Activated naive CD8-positive, alpha-beta T cell treated with anti-CD3 and anti-CD28 coated beads, Interleukin-2, amount 50 U/mL, for 24 hours (primary cell): ENCODE measurements at places on chromosomes 7 and 10.

GRCh38 chr10:21272643-21273399, 252.7 kb downstream of the SKIDA1 start:
- no peak for DNase-seq

GRCh38 chr7:127733986-127734385, 82.0 kb downstream of the SND1 start:
- DNase-seq: no peak

- no peak for DNase-seq
These were observed 126.4 kb upstream of the RSU1 start for GRCh38 chr10:16943295-16944285.

DNA sequence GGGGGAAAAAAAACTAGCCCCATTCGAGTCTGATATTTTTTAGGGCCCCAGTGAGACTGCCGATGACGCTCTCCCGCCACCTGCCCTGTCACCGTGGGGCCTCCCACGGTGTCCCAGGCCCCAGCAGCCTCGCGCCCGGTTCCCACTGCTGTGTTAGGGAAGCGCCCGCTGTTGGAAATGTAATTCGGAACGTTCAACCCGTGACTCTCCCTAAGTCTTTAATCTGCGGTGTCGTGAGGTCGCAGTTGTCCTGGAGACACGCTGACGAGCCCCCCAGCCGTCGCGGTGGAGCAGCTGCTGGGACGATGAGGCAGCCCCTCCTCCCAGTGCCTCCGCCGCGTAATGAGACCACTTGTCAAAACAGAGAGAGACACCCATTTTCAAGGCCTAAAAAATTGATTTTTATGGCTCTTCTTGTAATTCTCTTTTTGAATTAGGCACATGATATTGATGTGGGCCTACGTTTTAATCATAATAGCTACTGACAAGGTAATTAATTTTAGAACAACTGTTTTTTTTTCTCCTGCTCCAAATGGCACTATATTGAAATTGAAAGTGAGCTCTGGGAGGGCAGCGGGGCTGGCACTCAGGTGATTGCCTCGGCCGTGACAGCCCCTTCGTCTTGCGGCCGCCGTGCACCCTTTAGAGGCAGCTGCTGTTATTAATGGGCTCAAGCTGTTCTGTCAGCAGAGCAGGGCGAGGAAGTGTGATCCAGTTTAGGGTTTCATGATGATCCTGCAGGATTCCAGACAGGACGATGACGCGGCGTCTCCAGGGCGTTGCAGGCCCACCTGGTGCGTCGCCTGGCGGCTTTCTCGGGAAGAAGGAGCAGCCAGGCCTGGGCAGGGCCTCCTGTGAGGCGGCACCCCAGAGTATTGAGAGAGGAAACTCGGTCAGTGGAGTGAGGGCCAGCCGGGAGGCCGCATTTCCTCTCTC, 63.3 kb downstream of the NKX6-2 start:
- no peak for DNase-seq

GRCh38 chr7:127189074-127189473, 63.7 kb downstream of the GRM8 start:
- no peak for DNase-seq

- DNase-seq: no peak
These were observed 495.2 kb upstream of the LRRN3 start for GRCh38 chr7:110595694-110596093.

DNA sequence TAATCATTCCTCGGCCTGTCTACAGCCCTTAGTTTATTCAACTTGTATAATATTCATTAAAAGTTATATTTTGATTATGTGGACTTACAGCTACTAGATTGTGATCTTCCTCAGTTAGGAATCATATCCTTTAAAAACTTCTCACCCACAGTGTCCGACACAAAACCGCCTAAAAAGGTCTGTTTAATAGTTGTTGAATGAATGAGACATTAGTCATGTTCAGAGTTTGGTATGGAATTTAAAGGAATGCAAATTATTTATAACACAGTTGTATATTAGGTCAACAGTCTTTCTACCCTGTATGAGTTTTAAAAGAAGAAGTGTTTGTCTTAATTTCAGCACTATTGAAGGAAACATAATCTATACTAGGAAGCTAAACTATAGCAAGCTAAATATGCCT, 390.0 kb downstream of the ARL4A start:
- DNase-seq: no peak

DNA sequence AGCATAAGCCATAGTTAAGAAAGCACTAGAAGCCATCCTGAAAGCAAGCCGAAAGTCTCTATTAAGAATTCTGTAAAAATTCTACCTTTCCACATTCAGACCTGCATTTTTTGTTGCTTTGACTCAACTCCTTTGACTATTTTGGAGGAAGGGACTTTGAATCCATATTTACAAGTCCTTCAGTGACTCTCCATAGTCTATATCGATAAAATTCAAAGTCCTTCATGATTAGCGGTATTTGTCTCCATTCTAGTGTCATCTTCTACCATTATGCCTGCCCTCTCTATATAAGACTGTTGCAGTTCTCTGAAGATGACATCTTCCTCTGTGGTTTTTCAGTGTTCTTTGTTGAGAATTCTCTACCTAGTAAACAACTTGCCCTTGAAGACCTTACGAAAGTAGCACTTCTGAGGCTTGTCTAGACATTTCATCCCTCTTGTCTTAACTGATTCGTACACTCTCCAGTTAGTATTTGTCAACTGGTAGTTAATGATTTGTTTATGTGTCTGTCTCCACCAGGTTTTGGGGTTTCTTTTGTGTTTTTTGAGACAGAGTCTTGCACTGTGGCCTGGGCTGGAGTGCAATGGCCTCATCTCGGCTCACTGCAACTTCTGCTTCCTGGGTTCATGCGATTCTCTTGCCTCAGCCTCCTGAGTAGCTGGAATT, 1.7 kb downstream of the CCSER2 start:
- DNase-seq: no peak

DNA sequence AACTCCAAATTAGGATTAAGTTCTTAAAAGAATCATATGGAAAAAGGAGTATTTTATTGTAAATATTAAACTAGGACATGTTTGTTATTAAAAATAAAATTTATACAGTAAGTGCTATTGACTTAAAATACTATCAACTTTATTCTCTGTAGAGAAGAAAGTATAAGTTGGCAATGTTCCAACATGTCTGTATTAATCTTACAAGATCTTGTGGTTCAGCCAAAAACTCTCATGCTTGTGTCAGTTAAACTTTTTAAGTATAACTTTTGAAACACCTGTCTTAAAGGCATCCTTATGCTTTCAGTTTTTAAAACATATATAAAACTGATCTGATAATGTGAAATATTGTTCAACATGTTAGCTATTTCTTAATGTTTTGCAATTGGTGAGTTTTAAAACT, 160.7 kb downstream of the ZEB1 start:
- no peak for DNase-seq

- no peak for DNase-seq
These were observed 101.8 kb downstream of the SAMD9 start for GRCh38 chr7:93015779-93016481.

DNA sequence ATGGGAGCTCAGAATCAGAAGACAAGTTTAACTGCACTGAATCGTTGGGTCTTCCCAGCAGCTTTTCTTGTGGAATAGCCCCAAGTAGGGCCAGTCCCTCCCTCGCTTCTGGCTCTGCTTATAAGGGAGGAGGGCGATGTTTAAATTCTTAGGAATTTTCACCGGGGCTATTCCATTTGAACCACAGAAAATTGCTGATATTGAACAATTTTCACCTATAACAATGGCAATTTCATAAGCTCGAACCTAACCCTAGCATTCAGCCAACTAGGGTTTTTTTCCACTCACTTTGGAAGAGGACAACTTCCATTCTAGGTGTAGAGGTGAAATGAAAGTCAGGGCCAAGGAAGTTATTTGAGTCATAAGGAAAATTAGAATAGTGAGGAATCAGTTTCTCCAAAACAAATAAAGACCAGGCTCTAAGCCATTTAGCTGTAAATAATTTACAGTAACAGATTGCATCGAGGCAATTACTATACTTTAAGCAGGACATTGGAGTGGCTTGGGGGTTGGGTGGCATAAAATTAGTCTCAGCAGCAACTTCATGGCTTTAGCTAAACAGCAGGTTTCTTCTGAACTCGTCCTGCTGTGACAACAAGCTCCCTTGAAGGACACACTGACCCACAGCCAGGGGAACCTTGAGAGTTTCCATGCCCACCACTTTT, 1.5 kb upstream of the ATP6V0A4 start:
- DNase-seq: no peak

DNA sequence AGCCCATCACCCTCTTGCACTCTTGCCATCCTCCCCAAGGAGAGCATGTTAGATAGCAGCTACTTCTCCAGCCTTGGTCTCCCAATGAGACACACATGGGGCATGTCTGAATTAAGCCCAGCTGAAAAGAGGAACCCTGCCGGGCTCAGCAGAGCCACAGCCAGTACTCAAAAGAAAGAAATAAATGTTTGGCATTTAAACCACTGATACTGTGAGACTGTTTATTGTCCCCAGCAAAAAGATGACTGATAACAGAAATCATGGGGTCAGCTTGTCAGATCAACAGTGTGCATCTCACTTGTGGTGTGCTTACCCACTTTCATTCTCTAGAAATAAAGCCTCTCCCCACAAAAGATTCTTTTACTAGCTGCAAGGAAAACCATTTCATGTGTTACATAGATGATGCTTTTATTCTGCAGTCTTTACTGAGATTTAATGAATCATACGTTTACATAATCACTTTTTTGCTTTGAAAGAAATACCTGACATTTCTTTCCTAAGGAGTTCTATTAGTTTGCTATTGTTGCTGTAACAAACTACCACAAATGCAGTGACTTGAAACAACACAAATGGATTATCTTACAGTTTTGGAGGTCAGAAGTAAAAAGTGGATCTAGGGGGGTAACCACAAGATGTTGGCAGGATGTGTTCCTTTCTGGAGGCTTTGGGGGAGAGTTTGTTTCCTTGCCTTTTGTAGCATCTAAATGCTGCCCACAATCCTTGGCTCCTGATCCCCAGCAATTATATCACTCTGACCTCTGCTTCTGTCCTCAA, 20.9 kb downstream of the ANKRD7 start:
- DNase-seq: no peak

GRCh38 chr7:100891568-100892247, 2.2 kb upstream of the UFSP1 start:
- no peak for DNase-seq

GRCh38 chr7:39847227-39847626, 102.8 kb upstream of the CDK13 start:
- DNase-seq: no peak

GRCh38 chr7:66961096-66961495, 34.3 kb downstream of the SBDS start:
- DNase-seq: no peak

- DNase-seq: no peak
These were observed 27.7 kb downstream of the DENND11 start for GRCh38 chr7:141674171-141674671.

DNA sequence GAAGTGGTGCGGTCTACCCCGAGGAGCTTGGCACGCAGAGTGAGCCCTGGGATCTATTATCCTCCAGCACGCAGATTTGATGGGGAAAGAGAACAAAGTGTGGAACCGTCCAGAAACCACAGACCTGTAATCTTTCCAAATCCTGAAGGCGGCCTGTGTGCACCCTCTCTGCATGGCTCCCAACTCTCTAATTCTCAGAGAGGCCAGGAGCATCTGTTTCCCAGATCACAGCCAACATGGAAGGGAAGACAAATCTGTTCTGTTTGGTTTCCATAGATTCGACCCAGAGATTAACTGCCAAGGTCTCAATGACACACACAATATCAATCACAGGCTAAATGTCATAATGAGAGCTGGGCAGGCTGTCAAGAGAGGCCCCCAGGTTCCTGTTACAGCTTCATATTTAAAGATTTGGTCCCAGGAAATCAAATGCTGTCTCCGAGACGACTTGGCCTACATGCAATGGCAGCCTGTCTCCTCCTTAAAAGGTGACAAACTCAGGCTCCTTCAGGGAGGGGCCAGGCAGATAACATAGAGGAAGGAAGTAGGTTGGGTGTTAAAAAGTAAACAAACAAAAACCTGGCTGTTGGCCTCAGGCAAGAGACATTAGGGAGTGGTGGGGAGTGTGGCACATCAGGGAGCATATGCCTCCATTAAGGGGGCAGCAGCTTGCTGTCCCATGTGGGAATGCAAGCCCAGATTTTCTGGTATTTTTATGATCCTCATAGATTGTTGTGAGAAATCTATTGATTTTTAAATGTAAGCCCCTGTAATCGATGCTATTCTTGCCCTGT, 48.8 kb upstream of the SAMD8 start:
- no peak for DNase-seq

- DNase-seq: peak; percentile 34
These were observed 722 bp downstream of the MDH2 start for GRCh38 chr7:76048668-76048988.

DNA sequence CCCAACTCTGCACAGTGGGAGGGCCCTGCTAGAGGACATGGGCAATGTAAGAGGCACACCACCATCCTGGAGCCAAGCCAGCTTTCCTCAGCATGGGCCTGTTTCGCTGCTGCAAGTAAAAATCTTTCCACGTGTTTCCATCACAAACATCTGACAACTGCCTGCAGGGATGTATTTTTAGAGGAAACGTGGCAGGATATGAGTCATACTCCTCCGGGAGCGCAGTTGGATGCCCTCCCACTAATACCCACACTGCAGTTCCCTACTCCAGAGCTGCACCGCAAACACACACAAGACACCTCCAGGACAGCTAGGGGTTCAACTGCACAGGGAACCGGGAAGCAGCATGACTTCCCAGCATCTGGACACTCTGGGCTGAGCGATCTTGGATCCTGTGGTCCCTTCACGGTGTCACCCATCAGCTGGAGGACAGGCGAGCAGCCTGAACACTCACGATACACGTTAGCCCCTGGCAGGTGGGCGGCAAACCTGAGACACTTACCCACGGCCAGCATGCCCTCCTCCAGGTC, 26.1 kb downstream of the PLAC9 start:
- no peak for DNase-seq

DNA sequence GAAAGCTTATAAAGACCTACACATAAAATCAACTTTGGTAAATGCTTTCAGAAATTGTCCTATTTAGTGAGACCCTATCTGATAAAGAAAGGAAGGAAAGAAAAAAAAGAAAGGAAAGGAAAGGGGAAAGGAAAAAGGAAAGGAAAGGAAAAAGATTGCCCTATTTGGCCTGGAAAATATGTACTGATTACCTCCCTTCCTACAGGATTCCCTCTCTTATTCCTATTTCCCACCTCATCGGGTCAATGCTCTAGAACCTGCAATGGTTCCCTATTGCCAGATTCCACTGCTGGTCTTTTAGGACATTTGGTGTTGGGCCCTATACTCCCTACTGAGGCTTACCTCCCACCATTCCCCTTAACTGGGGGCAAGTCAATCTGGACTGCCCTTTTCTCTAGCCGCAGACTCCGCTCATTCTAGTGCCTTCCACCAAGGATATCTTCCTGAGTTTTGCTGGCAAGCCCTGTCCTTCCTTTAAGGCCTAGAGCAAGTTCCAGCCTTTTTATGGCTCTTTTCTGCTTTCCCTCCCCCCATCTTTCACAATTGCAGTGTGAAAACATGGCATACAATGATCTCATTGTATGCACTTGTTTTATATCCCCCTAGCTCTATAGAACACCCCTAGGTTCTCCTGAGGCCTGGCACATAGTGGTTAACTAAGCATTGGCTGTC, 4.4 kb downstream of the DDIT4 start:
- DNase-seq: no peak
